ENCODE measurements at places on chromosomes 5 and 9.

DNA sequence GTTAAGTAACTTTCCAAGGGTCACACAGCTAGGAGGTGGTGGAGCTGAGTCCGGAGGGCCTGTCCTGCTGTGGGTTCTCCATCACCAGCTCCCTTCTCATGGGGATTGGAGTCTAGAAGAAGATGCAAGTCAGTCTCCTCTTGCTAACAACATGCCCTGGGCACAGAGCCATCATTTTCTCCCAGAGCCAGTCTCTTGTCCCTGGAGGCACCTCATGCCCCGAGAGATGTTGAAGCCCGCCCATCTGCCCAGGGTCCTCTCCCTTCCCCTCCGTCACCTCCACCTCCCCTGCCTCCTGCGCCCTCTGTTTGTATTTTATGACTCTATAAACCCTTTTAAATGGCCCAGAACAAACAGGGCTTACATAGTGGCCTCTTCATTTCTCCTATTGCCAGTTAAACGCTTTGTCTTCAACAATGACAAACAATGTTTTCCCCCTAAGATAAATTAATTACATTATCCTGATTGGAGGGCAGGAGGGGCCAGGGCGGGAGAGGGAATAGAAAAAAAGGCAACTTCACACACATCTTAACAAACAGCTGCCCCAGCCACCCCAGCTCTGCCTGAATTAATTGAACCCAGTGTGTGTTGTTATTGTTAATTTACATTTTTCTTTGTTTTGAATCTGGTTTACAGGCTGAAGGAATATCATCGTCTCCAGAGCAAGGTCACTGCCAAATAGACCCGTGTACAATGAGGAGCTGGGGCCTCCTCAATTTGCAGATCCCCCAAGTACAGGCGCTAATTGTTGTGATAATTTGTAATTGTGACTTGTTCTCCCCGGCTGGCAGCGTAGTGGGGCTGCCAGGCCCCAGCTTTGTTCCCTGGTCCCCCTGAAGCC lies 55.8 kb downstream of the ASS1 start:
- no peak for DNase-seq

DNA sequence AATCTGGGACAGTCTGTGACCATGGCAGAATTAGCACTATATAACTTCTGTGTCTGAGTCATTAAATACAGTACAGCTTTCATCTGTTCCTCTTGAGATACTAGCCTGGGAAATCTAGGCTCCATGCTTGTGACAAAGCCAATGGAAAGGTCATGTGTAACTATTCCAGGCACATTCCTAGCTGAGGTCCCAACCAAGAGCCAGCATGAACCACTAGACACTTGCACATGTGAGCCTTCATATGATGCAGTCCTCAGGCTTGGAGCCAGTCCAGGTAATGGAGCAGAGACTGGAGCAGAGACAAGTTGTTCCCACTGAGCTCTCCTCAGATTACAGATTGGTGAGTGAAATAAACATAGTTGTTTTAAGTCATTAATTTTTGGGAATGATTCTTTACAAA lies 412.4 kb upstream of the ZNF462 start:
- no peak for DNase-seq

DNA sequence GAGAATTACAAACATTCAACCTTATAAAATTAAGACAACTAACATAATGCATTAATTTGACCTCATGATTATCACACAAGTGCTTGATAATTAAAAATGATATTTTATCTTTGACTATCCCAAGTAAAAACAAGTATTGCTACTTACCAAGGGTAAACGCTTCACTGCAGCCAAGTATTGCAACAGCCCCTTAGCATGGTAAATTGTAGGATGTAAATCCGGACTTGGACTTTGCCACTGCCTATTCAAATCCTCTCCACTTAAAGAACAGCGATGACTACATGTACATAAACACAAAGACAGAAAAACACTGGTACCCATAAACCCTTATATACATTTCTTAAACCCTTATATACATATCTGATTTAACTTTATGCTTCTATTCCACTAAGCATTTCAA lies 155.1 kb downstream of the AGTPBP1 start:
- DNase-seq: no peak

DNA sequence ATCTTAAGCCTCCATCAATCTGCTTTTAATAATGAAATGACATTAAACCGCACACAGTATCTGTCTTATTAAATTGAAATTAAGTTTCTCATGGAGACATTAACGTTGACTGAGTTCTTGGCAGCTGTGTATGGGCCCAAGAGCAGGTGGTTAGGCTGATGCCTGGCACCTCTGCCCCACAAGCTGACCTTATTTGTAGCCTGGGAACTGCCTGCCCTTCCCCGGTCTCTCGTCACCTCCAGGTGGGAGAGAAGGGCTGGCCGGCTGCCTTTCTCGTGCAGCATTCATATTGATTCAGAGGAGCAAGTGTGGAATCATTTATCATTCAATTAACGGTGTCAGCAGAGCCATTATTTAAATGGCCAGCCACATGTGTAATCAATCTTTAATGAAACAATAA lies 53.0 kb upstream of the FCN1 start:
- no peak for DNase-seq

GRCh38 chr5:29169886-29170285 lies 2023.6 kb upstream of the CDH6 start:
- DNase-seq: no peak

DNA sequence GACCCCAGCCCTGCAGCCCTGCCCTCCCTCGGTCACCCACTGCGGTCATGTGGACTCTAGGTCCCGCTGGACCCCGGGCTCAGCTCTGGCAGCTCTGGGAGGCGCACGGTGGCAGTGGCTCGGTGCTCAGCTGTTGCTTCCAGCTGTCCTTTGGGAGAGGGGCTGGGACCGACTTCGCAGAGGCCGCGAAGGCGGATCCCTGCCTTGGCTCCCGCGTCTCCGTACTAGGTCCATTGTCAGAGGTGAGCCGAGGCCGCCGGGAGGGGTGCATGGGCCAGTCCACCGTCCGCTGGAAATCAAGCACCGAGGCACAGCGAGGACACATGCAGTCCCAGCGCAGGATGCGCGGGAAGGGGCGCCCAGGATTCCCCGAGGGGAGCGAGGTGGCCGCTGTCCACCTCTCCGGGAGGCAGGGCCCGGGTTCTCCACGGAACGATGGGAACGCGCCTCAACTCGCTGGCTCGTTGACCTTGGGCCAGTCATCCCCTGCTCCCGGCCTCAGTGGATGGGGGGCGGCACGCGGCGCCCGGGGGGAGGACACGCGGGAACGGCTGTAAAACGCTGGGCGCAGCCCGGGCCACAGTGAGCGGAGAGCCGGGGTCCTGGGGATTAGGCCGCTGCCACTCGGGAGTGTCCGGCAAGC lies 732 bp downstream of the GBGT1 start:
- peak; percentile 24 for DNase-seq

GRCh38 chr5:175479125-175479881 lies 943 bp downstream of the SFXN1 start:
- peak; percentile 26 for DNase-seq

DNA sequence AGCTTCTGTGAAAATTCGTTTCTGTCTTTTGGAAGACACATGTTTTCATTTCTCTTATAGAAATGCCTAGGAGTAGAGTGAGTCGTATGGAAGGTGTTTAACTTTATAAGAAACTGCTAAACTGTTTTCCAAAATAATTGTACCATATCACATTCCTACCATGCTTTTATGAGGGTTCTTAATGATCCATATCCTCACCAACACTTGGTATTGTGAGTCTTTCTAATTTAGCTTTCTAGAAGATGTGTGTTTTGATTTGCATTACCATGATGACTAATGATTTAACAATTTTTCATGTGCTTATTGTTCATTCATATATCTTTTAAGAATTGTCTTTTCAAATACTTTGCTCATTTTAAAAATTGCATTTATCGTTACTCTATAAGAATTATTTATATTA lies 223.6 kb downstream of the COMMD10 start:
- DNase-seq: no peak

DNA sequence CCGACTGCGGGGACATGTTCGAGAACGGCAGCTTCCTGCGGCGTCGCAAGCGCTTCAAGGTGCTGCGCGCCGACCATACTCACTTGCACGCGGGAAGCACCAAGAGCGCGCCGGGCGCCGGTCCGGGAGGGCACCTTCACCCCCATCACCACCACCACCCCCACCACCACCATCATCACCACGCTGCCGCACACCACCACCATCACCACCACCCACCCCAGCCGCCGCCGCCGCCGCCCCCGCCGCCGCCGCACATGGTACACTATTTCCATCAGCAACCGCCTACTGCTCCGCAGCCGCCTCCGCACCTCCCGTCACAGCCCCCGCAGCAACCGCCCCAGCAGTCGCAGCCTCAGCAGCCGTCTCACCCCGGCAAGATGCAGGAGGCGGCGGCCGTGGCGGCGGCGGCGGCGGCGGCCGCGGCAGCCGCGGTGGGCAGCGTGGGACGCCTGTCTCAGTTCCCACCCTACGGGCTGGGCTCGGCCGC lies 514 bp downstream of the FOXB2 start:
- DNase-seq: no peak

DNA sequence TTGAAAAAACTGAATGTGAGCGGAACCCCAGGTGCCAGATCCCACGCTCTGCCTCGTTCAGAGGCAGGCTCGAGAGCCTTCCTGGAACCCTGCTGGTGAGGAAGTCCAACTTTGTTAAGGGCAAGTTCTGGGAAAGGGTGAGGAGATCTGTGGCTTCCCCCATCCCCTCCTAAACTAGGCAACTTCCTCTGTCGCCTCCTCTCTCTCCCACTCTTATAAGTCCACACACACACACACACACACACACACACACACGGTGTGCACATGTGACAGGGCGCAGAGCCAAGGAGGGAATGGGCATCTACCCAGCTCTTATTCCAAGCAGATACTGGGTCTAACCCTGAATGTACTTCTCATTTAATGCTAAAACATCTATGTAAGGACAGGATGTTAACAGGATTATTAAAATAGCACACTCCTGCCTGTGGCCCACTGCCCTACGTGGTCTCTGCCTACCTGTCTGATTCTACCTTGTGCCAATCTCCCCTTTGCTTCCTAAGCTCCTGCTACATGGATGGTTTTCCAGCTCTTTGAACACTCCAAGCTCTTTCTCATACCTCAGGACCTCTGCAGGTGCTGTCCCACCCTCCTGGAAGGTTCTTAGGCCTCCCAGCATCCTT lies 72.4 kb upstream of the FBXW11 start:
- no peak for DNase-seq

DNA sequence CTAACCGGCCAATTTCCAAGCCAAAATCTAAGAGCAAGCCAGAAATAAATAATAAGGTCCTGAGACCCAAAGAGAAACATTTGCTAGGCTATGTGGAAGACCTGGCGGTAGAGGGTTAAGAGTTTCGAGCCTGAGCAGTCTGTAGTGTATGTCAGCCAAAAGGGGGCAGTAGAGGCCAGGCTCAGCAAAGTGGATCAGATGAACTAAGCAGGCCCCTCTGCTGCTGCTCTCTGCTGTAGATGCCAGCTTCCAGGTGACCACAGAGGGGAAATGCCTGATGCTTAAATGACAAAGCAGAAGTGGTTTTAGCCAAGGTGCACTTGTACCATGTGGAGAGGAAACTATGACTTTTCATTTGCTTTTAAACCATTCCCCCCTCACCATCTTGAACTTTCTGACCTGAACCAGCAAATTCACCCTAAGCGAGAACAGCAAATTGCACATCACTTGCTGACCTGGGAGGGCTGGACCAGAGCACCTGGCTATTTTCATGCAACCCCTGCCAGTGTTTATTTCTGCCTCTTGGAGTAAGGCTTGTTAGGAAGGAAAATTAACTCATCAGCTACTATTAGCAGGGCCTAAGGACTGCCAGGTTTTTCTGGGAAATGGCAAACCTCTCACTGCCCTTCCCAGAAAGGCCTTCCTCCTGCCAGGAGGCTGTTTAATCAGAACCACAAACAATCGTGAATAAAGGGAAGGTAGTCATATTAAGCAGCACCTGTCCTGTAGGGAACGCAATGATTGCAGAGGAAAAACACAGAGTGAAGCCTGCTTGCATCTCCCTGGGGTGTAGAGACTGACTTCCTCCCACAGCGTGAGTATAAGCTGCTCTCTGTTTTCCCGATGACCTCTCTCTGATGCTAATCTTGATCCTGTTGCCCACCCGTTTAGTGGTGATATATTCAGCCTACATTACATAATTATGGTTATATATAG lies 818.2 kb downstream of the TLR4 start:
- peak; percentile 78 for DNase-seq

- DNase-seq: no peak
These were observed 9.9 kb upstream of the SLC25A48 start for GRCh38 chr5:135824541-135825041.

DNA sequence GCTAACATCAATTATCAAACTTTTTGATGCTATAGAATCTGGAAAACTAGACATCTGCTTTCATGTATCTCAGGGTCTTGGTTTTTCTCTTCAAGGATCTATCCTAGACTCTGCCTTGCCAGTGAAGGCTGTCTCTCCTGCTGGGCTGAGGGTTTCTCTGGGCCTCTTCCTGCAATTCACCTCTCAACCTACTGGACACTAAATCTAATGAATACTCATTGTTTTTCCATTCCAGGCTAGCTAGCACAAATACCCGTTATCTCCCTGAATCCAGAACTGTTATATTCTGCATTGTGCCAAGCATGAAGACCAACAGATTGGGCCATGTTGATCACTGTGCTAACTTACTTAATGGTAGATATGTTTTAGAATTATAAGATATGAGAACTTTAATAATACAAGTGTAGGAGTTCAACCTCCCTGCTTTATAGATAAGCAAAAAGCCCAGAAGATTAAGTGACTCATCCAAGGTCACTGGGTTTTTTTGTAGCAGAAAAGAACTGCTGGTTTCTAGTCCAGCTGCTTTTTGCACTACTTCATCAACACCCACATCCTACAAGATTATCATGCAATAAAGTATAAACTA lies 56.5 kb upstream of the RNF38 start:
- no peak for DNase-seq

GRCh38 chr9:108205276-108205675 lies 650.5 kb downstream of the ACTL7B start:
- DNase-seq: peak; percentile 58

- DNase-seq: no peak
These were observed 492 bp downstream of the ATG12 start for GRCh38 chr5:115840873-115841272.

GRCh38 chr5:107247427-107247826 lies 423.3 kb downstream of the EFNA5 start:
- peak; percentile 6 for DNase-seq

- no peak for DNase-seq
These were observed 86.8 kb downstream of the CAMK4 start for GRCh38 chr5:111310711-111311620.

- DNase-seq: no peak
These were observed 85.3 kb upstream of the SARDH start for GRCh38 chr9:133823189-133824105.

GRCh38 chr5:136620016-136620419 lies 254.7 kb upstream of the TRPC7 start:
- no peak for DNase-seq

GRCh38 chr9:27495480-27496134 lies 28.5 kb upstream of the IFNK start:
- DNase-seq: no peak

All from GM23248 (cell line).